DMS79 (cell line): ENCODE measurements at places on chromosomes 7 and 10.
A peak's percentile ranks its signal among the peaks of the same experiment; 100 is the strongest.

DNA sequence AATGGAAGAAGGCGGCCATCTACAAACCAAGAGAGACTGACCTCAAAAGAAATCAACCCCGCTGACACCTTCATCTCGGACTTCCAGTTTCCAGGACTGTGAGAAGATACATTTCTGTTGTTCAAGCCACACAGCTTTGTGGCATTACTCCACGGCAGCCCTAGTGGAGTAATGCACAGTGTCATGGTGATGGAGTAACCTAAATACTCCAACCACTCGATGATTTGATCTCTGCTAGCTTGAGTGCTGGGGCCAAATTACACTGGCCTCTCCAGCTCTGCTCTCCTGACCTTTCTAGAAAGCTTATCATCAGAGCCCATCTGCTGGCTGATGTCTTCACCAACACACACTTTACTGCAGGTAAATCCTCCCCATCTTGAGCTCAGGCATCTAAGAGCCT, 52.2 kb downstream of the GALNT17 start:
- DNase-seq: no peak

DNA sequence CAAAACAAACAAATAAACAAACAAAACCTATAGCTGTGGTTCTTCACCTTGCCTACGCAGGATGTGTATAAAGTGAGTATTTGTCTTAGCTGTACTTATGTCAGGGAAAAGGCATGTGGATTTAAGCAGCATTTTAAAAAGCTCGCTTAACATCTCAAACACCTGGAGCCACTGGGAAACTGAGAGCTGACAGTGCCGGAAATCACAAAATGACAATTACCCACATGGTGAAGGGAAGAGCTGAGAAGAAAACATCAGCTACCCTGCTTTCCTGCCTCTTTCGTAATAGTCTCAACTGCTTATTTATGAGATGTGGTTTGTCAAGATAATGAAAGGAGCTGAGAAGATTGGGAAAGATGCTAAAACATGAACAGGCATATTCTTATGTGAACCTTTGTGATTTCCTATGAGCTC, 31.1 kb upstream of the MSMB start:
- DNase-seq: no peak

DNA sequence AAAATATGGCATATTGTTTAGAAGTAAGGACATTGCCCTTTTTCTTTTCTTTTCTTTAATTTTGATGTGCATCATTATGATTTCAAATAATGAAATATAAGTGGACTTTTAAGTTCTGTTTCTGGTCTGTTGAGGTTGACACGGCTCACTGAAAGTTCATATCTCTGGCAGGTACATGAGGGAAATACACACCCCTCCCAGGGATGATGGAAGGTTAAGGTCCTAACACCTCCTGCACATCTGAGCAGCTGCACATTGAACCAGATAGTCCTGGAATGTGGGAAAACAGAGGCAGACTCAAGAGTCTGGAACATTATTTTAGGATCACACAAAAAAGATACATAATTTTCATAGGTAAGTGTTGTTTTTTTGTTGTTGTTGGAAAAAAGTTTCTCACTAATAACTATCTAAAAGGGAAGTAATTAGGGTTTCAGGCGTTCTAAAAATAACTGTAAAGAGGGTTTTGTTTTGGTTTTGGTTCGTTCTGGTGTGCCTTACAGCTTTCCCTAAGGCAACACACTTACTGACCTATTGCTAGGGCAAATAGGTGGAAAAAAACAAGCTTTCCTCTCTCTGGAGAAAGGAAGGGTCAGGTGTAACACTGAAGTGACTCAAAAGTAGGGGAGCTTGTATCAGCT, 201.2 kb upstream of the PRKCQ start:
- DNase-seq: no peak

GRCh38 chr7:133299676-133300075, 46.8 kb downstream of the EXOC4 start:
- no peak for DNase-seq

GRCh38 chr10:130498042-130498441, 361.9 kb downstream of the GLRX3 start:
- DNase-seq: no peak

DNA sequence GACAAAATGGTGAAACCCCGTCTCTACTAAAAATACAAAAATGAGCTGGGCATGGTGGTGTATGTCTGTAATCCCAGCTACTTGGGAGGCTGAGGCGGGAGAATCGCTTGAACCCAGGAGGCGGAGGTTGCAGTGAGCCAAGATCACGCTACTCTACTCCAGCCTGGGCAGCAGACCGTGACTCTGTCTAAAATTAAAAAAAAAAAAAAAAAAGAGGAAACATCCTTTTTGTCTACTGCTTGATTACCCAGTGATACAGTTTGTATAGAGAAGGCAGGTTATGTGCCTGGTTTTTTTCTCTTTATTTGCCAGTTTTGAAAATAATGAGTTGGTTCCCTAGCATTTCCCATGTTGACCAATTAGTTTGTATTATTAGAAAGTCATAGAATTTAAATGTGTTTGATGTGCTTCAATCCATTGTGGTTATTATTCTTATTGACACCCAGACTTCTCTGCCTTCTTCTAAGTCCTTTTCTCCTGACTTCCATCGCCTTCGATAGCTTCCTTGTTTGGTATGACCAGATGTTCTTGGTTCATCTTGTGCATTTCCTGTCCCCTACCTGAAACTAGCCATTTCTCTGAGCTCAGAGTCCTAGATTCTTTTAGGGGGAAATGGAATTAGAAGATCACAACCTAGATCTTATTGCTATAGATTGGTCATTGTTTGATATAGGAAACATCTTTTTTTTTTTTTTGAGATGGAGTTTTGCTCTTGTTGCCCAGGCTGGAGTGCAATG, 43.2 kb downstream of the VKORC1L1 start:
- DNase-seq: no peak

- DNase-seq: peak; percentile 30
Measured at GRCh38 chr7:28722684-28723083, 235.4 kb downstream of the TRIL start.

DNA sequence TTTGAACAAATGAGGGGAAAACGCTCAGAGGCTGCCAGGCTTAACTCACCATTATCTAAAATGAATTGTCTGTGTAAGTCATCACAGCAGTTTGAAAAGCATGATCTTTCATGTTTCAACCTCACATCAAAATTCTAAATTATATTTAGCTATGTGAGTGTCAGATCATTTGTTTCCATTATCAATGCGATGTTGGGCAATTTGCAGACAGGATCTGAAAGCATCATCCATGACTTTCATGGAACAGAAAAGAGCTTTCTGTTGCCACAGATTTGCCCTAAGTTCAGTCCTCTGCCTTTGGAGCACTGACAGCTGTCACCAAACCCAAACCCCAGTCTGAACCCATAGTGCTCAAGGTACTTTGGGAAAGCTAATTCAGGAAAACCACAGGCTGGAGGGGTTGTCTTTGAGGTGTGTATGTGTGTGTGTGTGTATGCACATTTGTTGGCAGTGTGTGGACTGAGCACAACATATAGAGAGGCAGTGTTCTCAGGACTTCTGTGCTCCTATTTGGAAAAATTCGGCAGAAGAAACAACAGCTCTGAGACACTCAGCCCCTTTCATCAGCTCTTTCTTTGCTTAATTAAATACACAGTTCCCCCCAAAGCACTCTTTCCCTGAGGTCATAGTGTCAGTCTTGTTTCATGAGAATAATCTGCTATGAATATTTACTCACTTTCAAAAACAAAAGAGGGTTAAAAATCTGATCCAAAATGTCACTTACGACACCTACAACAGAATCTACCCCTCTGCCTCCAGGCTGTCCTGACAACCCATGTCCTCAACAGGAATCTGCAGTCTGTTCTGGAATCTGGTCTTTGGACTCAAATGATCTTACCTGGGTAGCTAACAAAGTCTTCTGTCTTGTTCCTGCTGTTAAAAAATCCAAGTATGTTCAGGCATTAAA, 188.5 kb upstream of the KLF14 start:
- DNase-seq: no peak
